ENCODE measurements at places on chromosomes 16 and 17. TPM values are rescaled to one million over a fixed set of nuclear protein-coding genes. Genes with fewer than 3 reads are reported as not detected.

Gene SLC47A1
- not detected for total RNA-seq

Gene NPIPA8
- 1.4 TPM for total RNA-seq

Gene SPNS3
- 10.6 TPM for total RNA-seq

Gene KRTAP4-9
- not detected for total RNA-seq

Gene CHD9NB
- 0.68 TPM for total RNA-seq

Gene SMTNL2
- not detected for total RNA-seq

Gene ZNF205
- total RNA-seq = 0.23 TPM

Gene NPIPB9
- 6.3 TPM for total RNA-seq

Gene DNAH17
- total RNA-seq = 0.02 TPM

Gene ZNF287
- total RNA-seq = 5.1 TPM

Gene CDRT4
- total RNA-seq = 7.2 TPM

Gene CCDC40
- not detected for total RNA-seq

Gene HSPB9
- total RNA-seq = not detected

Gene PTX4
- total RNA-seq = not detected

Gene CD300H
- not detected for total RNA-seq

Measured in T-helper 2 cell treated with Interferon-gamma antibody and Interleukin-4, amounts not matched to agents 100 ng/mL and 5 ng/mL, for 36 hours (primary cell).